NCI-H1436 (cell line): ENCODE measurements at places on chromosomes 6 and 20.
A peak's percentile ranks its signal among the peaks of the same experiment; 100 is the strongest.

GRCh38 chr6:105485456-105485855 lies 82.6 kb upstream of the PREP start:
- no peak for DNase-seq

DNA sequence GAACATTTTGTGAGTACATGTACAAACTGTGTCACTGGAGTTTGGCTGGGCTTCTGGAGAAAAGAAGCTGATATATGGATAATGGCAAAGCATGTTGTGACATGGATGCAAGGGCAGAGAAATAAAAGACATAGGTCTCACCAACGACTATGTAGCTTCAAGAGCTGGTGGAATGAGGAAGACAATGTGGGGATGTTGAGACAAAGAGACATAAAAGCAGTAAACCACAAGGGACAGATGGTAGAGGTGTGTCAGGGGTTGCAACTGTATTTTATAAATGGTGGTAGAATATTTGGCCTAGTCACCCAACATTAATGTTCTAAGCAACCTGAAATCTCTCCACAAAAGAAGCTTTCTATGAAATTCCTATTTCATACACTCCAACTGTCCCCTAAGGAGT lies 199.0 kb downstream of the KCNQ5 start:
- DNase-seq = no peak

DNA sequence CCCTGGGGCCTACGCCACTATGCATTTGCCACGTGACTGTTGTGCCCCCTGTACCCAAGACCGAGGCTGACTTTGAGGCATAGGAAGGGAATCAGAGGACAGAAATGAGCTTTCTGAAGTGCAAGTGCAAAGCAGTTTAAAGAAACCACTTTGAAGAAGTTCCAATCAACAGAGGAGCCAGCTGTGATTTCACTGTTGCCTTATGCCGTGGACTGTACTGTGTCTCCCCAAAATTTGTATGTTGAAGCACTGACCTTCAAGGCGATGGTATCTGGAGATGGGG lies 111.1 kb downstream of the JPH2 start:
- DNase-seq = no peak

DNA sequence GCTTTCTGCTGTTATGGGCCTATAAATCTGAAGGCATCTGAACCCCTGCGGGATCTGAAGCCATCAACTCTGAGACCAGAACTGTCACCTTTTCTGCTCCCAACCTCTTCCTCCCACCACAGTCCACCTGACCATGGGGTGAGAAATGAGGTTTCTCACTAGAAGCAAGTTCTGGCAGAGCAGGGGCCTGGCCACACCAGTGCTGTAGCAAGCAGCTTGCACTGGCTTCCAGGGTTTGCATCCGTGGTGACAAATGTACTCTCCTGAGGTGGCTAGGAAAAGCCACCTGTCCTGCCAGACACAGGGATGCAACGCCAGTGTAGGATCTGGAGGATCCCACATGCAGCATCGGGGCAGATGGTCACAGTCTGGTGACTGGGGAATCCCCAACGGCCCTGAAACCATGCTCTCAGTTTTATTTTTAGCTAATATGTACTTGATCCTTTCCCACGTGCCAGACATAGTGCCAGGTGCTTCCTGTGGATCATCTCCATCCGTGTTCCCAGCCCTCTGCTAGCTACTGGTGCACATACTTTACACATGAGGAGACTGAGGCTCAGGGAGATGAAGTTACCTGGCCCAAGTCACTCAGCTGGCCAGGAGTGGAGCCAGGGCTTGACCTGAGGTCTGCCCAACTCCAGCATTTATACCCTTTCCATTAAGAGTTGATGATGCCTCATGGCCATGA lies 122.1 kb upstream of the SPACA1 start:
- no peak for DNase-seq

DNA sequence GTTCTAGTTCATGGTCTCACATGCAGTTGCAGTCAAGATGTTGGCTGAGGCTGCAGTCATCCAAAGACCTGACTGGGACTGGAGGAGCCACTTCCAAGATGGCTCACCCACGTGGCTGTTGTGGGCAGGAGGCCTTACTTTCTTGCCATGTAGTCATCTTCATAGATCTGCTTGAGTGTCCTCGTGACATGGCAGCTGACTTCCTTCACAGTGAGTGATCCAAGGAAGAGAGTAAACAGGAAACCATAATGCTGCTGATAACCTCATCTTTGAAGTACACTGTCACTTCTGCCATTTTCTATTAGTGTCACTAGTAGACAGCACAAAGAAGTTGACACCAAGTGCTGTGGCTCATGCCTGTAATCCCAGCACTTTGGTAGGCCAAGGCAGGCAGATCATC lies 40.1 kb upstream of the AKIRIN2 start:
- DNase-seq = no peak

DNA sequence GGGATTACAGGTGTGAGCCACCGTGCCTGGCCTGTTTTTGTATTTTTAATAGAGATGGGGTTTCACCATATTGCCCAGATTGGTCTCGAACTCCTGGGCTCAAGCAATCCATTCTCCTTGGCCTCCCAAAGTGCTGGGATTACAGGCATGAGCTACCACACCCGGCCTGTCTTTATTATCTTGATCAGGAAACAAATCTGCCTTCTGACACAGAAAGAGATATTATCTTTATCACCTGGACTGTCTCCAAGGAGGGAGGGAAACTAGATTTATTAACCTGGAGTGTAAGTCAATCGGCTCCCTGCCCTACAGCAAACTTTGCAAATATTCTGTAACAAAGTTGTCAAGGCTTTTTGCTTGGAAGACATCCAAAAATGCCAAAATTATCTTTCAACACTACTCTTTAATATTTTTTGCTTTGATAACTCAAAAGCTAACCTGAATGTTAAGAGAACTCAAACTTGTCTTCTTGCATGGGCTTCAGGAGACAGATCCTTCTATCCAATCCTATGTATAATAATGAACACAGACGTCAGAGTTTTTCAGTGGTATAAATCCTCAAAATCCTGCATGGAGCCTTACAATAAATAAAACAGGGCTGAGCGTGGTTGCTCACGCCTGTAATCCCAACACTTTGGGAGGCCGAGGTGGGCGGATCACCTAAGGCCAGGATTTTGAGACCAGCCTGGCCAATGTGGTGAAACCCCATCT lies 85.0 kb upstream of the LOC128125822 start:
- no peak for DNase-seq

DNA sequence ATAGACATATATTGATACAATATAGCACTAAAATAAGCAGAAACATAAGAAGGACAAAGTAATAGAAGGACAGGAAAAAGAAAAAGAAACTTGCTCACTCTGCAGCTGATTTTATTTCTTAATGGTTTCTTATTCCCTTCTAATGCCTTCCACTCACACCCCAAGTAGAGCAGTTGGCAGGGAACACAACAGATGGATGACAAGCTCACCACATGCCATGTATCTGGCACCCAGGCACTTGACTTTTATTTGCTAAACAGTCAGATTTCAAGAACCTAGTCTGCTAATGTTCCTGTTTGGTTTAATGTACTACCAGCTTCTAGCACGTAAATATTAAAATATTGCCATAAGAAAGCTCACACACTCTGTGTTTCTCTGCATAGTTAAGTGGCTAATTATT lies 87.1 kb downstream of the COL19A1 start:
- no peak for DNase-seq

DNA sequence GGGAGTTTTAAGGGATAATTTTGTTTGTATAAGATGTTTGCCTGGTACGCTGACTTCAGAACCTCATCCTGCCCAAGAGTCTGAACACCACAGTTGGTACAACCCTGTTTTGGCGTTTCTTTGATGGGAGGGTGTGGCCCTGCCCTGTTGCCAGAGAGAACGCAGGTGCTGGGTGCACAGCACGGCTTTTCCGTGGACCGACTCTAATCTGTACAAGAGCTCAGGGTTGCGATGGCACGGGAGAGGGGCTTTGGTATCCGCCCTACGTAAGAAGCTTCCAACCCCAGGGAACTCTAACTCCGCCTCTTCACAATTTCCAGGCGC lies 1.3 kb downstream of the CYP24A1 start:
- DNase-seq = no peak

DNA sequence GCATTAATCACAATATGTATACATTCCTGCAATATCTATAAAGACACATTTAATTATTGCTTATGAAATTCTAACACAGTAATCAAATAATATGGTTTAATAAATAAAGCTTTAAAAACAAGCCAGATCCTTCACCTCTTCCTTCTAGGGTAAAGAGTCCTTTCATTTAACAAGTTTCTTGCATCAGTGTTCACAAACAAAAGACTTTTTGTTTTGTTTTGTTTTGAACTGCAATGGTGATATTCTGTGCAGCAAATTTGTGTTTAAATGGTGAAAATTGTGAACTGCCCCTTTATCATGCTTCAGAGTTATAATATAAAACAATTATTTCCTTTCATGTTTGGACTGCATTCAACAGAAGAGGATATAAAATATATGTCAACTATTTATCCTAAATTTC lies 177.3 kb downstream of the EPHA7 start:
- no peak for DNase-seq

- no peak for DNase-seq
Observed at GRCh38 chr20:6623989-6624388, 143.5 kb upstream of the BMP2 start.

DNA sequence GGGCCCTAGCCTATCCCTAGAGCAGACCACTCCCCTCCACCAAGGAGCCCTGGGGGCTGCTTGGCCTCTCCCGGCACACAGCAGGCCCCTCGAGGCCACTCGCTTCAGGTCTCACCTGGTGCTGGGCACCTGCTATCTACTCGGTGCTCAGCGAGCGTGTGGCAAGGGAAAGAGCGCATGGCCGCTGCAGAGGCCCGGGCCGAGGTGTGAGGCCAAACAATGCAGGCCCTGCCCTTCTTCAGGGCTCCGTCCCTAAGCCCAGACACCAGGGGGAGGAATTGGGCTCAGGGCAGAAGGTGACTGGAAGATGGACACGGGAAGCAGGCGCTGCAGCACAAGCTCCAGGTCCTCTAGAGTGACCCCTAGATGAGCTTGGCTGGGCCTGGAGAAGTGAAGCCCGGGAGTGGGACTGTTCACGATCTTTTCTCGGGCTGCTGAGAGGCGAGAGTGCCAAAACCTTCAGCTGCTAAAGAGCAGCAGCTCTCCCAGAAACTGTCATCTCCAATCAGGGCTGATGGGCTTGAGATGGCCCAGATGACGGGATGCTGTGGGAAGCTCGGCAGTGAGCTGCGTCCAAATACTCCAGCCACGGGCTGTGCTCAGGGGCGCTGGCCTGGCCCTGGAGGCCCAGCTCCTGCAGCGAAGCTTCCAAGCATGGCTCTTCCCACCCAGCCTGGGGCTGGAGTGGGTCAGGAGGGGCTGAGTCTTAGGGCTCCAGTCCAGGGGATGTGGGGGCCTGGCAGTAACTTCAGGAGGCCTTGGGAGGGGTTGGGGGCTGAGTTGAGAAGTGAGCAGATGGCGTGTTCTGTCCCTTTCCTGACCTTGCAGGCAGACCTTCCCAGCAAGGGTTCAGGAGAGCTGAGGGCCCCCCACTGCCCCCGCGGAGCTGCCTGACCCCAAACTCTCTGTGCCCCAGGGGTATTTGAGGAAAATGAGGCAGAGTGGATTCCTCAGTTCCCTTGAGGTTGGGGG lies 43.7 kb downstream of the APCDD1L start:
- DNase-seq = no peak

GRCh38 chr6:55047451-55048044 lies 126.8 kb upstream of the HCRTR2 start:
- DNase-seq = no peak

DNA sequence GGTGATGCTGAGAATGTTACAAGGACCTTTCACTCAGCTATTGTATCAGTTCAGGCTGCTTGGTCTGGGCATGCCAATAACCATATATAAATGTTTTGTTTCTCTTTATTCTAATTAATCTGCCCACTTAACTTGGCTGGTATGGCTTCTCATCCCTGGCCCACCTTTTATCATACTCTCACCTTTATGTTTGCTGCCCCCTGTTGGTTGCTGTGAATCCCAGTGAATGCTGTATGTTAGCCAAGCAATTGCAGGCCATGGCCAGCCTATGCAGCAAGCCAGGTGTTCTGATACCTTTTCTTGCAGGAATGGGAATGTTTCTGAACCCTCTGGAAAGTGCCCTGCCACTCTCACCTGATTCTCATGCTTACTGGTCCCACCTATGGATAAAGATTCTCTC lies 54.6 kb downstream of the PCSK2 start:
- peak; percentile 56 for DNase-seq

GRCh38 chr20:56774873-56775272 lies 145.8 kb downstream of the TFAP2C start:
- no peak for DNase-seq

GRCh38 chr20:32871627-32872160 lies 13.0 kb downstream of the EFCAB8 start:
- DNase-seq = no peak

DNA sequence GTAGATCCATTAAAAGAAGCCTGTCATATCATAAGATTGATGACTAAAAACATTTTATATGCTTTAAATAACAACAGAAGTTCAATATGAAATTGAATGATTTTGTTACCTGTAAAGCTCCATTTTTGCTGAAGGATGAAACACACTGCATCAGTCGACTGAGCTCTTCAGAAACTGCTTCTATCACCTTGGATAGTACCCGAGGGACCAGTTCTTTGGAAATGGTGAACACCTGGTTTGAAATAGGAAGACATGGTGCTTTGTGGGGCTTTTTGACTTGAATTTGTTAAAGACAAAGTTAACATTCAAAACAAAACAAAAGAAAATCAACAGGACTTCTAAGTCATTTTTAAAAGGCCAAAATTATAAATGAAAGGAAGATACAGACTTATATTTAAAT lies 105.7 kb downstream of the IRF4 start:
- DNase-seq = no peak

GRCh38 chr6:167564416-167565250 lies 239.7 kb downstream of the TTLL2 start:
- no peak for DNase-seq

GRCh38 chr6:35239581-35239980 lies 20.0 kb upstream of the ZNF76 start:
- DNase-seq = no peak

- no peak for DNase-seq
Observed at GRCh38 chr20:672963-673602, 2.5 kb downstream of the SCRT2 start.

DNA sequence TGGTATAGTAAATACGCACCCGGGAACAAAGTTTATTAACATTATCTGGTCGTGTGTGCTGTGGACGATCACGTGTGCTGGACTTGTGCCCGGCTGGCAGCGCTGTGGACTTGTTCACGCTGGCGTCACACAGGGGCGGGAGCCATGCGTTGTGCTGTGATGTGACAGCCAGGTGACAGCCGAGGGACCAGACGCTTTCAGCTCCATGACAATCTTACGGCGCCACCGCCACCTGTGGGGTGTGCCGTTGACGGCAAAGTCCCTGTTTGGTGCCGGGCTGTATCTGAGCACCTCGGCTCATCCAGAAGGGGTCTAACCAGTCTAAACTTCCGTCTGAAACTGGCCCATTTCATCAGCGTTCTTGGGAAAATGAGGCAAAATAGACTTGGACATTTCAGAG lies 25.2 kb downstream of the DLL1 start:
- DNase-seq = peak; percentile 66

GRCh38 chr6:162262466-162263196 lies 464.9 kb downstream of the PRKN start:
- DNase-seq = no peak
